ENCODE measurements at places on chromosomes 4 and X.

- no peak for DNase-seq
Measured at GRCh38 chr4:153114771-153115321, 89.4 kb upstream of the TRIM2 start.

DNA sequence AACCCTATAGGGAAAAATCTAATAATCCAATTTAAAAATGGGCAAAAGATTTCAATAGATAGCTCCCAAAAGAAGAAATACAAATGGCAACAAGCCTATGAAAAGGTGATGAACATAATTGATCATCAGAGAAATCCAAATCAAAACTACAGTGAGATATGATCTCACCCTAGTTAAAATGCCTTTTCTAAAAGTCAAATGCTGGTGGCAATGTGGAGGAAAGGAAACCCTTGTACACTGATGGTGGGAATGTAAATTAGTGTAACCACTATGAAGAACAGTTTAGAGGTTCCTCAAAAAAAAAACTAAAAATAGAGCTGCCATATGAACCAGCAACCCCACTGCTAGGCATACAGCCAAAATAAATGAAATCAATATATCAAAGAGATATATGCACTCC, 44.5 kb downstream of the STPG2 start:
- no peak for DNase-seq

DNA sequence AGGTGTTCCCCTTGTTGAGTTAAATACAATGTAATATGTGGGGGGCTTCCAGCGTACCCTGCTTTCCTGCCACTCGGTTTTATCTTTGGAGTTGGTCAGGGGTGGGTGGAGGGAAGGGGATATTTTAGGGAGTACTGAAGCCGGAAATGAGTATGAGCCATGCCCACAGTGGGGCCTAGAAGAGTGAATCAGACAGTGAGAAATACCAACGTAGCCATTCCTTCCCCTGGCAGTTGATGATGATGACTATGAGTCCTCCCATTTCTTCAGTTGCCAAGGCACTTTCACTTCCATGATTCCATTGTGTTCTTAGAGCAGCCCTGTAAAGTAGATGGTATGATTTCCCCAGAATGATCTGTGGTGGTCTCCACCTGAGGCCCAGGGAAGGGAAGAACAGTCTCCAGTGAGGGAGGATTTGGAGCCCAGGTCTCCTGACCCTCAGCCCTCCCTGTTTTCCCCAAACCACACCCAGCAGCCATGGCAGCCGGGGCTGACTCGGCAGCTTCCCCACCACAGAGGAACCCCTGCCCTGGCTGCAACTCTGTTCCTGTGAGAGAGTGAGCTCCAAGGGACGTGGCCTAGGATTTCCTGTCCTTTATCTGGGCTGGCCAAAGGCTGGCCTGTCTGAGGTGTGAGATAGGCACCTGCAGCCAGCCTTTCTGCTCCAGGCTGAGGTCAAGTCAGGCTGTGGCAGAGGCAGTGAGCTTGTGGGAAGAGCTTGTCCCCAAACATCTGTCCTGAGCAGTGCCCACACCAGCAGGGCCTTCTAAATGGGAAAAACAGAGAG, 52.7 kb downstream of the STARD8 start:
- DNase-seq = peak; percentile 40

DNA sequence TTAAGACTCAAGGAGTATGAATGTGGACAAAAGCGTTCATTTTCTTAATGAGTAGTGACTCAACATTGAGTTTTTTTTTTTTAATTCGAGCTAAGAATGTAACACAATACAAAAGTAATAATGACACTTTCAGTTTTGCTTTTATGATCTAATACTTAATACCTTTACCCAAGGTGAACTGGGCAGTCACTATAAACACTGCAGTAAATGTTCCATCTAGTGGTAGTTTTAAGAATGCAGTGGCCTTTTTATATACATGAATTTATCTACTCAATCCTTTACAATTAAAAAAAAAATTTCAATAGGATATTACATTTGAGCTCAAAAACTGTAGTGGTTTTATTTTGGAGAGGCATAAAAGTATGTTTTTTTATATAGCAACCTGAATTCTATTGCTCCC, 33.9 kb downstream of the PDK3 start:
- no peak for DNase-seq

DNA sequence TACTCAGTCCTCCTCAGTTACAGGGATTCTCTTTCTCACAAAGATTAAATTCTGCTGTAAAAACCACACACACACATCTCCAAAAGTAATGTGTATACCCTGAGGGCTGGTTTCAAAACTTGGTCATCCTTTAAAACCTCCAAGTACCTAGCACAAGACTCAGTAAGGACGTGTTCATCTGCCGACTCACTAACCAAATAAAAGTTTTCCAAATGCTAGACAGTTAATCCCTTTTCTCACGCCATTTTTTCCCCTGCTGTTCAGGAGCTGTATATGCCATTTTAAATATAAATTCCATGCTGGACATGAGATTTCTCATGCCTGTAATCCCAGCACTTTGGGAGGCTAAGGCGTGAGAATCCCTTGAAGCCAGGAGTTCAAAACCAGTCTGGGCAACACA, 3.9 kb upstream of the SAT1 start:
- peak; percentile 22 for DNase-seq

DNA sequence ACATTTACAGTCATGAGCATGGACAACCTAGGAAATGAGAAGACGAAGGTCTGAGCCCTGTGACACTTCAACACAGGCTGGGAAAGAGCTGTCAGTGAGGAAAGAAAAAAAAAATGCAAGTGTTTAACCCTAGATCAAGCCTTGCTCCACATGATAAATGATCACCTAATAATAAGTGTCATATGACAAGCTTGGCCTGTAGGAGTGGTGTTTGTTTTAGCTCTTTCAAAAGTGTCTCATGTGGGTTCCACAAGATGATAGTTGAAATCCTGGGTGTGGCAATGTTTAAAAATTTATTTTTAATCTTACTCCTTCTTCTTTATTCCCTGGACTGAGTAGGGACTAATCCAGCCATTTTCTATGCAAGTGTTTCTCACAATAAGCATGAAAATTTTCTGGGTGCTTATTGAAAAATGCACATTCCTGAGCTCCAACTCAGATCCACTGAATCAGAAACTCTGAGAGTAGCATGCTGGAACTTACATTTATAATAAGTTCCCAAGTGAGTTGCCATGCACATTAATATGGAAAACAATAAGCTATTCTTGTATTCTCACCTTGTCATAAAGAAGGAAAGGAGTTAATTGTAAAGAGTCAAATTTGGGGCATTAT, 138.3 kb downstream of the AREG start:
- no peak for DNase-seq

GRCh38 chrX:43750248-43750676, 94.2 kb downstream of the MAOA start:
- DNase-seq = peak; percentile 22

DNA sequence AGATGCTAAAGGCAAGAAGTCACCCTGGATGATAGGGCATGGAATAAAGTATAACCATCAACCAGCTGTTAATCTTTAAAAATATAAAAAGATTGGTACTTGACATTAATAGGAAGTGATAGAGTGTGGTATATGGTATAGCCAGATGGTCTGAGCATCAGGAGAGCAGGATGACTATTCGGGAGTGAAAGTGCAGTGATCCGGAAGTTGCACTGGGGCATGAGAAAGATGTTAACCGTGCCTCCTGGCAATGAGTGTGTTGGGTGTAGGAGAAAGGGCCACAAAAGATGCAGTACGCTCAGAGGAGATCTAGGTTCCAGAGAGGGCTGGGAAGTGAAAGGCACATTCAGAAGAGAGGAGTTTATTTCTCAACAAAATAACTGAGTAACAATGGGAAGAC, 65.0 kb downstream of the TSPAN7 start:
- DNase-seq = no peak

DNA sequence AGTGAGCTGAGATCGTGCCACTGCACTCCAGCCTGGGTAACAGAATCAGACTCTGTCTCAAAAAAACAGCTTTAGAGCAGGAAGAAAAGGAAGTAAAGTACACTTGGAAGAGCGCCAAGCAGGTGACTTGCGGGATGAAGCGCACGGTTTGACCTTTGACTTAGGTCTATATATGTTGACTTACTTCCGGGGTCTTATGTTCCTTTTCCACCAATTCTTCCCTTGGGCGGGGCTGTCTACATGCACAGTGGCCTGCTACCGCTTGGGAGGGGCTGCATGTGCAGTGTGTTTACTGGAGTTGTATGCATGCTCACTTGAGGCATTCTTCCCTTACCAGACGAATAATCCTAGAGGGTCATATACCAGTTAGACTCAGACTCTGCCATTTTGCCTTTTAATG, 108.6 kb downstream of the APOOL start:
- no peak for DNase-seq

GRCh38 chrX:47191806-47192401, 1.7 kb upstream of the UBA1 start:
- no peak for DNase-seq

GRCh38 chr4:47373709-47374108, 89.8 kb downstream of the COMMD8 start:
- no peak for DNase-seq

GRCh38 chrX:46574774-46575381, 1.3 kb downstream of the CHST7 start:
- no peak for DNase-seq

DNA sequence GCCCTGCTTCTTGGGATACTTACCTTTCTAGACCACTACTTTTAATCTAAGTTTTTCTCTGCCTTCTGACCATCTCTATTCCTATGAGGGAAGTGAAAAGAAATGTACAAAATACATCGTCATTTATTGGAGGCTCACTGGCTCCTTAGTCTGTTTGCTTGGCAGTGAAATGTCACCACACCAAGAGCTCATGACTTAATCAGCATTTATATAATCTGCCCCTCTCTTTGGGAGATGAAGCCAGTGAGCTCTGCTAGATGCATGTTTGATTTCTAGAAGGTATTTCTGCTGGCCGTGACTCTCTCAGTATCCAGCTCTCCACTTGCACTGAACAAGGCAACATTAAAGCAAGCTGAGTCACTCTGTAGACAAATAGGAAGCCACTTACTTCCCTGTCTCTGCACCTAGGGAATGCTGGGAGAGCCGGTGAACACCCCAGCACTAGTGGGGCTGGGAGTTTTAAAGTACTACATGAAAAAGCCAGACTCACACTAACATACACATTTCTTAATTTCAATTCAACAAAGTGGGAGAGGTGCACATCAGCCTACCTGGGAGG, 79.1 kb downstream of the MID1IP1 start:
- DNase-seq = no peak

GRCh38 chrX:39445336-39445735, 644.1 kb downstream of the MID1IP1 start:
- DNase-seq = no peak

DNA sequence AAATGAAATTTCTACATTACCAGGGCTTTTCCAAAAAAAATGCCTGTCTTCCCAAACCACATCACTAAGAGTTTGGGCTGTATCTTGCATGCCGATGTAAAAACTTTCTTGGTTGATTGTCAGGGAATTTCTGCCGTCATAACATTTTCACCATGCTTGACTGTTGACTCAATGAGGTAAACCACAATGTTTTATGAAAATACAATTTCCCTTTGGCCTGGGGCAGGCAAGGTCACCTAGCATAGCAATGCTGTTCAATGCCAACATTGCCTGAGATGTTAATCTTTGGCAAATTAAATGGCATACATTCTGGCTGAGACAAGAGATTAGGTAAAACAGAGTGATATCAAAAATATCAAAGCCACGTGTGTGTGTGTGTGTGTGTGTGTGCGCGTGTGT, 137.1 kb upstream of the TBL1X start:
- peak; percentile 43 for DNase-seq

- DNase-seq = no peak
Measured at GRCh38 chrX:118205421-118206395, 89.1 kb upstream of the KLHL13 start.

DNA sequence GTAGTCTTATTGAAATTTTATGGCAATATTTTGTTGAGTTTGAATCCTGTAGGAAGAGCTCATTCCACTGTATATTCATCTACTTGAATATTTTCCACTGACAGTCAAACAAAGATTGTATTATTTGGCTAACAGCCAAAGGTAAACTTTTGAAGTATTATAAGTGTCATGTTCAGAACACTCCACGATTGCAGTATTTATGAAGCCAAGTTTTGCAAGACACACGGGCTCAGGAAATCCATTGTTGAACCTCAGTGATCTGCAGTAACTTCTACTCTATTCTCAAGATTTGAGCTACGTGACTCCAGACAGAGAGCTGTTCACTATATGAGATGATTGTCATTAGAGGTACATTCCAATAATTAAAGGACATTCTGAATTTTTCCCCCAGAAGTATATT, 302.7 kb upstream of the ADGRL3 start:
- no peak for DNase-seq

DNA sequence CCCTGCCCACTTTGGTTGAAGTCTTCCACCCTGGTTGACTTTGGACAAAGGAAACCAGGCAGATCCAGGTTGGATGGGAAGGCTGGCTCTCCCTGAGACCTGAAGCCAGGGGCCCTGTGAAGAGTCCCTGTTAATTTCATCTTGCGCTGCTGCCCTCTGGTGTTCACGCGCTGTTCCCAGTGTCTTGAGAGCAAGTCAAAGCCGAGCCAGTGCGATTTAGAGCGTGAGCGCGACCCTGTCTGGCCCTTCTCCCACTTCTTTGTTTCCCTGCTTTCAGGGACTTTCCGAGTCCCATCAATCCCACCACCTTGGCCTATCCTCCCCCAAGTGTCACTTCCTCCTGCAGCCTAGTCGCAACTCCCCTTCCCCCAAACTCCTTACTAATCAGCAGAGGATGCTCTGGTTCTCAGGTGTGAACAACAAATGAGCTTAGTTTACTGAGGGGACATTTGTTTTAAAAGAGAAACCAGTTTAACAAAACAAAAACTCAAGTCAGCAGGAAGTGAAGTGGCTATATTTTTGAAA, 25.8 kb upstream of the CHRNA9 start:
- DNase-seq = peak; percentile 54

- no peak for DNase-seq
Measured at GRCh38 chrX:19931146-19931545, 43.7 kb upstream of the SH3KBP1 start.

DNA sequence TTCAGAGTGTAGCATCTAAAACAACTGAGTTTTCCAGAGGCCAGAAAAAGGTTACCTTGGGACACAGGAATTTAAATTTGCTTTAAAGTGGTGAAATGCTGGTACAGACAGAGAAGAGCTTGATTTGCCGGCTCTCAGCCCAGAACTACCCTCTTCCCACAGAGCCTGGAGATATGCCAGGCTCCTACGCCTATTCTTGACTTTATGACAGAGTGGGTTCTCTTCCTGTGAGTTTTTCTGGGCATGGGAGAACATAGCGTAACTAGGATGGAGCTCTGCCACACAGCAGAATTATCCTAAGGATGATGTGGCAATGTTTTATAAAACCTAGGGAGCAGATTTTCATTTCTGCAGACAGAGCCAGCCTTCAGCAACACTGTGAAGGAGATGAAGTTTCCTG, 241.8 kb downstream of the GRIA3 start:
- no peak for DNase-seq

- DNase-seq = no peak
Measured at GRCh38 chrX:119826399-119826959, 26.3 kb downstream of the UPF3B start.

All from hepatic stellate cell (primary cell).